D721Med (cell line): ENCODE measurements at places on chromosomes 5 and 9.

- DNase-seq: no peak
These were observed 3.0 kb upstream of the MXD3 start for GRCh38 chr5:177314376-177315342.

GRCh38 chr5:14733661-14734060, 69.1 kb downstream of the OTULIN start:
- no peak for DNase-seq

DNA sequence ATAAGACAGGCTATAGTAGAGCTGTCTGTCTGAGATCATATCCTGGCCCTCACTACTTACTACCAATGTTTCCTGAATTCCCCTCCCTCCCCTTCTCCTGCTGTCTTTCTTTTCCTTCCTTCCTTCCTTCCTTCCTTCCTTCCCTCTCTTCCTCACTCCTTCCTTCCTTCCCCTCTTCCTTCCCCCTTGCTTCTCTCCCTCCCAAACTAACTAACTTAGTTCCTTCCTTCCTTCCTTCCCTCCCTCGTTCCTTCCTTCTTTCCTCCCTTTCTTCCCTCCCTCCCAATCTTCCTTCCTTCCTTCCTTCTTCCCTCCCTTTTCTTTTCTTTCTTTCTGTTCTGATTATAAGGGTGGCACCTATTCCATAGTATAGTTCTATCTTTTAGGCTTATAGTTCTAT, 150.0 kb upstream of the GDNF start:
- DNase-seq: no peak

DNA sequence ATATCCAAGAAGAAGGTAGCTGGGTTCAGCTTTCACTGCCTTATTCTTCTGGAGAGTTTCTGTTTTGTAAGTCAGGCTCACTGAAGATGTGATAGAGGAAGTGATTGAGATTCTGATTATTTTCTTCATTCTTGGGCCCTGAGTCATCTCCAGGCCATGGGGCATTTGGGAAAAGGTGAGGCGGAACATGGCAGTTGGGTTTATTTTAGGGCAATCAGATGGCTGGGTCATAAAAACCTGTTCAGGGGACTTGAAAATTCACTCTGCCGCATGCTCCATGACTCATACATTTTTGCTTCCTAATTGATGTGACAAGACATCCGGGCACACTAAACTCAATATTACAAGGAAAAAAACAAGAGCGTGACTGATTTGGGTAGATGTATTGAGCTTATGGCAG, 265.7 kb upstream of the KLF4 start:
- DNase-seq: no peak

GRCh38 chr5:168332042-168332441, 40.6 kb downstream of the WWC1 start:
- DNase-seq: no peak

DNA sequence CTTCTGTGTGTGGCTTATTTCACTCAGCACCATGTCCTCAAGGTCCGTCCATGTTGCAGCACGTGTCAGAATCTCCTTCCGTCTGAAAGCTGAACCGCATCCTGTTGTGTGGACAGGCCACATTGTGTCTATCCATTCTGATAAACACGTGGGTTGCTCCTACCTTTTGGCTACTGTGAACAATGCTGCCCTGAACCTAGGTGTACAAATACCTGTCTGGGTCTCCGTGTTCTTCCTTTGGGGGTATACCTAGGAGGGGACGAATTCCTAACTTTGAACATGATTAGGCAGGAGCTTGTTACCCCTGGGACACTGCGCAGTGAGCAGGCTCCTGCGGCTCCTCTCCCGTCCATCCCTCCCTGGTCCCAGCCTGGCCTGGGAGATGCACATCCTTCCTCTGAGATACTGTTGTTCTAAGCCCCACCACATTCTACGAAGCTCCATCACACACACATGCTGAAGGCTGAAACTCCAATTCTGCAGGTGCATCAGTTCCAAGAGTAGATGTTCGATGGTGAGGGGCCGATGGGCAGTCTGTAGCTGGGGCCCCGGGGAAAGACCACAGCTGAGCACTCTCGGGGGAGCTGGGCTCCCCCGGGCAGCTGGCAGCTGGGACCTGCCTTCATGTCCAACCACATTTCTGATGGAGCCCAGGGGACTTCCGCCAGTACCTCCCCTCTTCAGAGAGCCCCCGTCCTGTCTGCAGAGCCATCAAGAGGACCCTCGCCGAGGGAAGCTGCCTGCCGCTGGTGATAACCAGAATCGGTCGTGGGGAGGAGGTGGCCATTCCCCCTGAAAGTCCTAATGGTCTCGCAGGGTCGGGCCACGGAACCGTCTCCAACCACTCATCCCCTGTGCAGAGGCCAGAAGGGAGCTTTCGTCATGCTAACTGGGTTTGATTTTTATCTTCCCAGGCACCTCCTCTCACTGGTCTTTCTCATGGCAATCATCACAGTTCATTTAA, 120.9 kb downstream of the COL23A1 start:
- DNase-seq: no peak

GRCh38 chr5:36242534-36243485, 1.1 kb upstream of the NADK2 start:
- DNase-seq: no peak

DNA sequence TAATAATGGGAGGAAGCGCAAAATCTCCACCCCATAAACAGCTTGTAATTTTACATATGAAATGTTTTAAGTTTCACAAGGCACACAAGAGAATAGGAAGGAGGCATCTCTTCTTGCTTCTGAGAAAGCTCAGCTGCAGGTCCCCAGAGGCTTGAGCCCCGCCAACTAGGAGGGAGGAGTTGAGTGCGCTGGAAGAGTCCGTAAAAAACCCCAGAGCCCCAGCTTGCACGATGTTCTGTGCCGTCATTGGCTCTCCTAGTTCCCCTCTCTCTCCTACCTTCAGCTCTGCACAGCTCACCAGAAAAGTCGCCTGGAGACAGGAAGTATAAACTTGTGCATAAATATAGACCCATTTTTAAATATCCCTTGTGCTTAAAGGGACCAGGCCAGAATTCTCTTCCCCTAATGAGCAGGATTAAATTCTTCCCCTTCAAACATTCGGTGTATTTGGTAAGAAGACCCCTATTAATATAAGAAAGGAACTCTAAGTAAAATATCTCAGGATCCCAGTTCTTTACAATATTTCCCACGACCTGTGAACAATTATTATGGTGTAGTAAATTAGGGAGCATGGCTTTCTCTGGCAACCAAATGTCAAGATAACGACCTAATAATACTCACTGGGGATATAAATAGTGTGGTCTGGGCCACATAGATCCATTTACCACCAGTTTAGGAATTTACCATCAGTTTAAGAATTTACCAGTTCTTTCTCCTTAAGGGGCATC, 13.7 kb downstream of the GLRX start:
- DNase-seq: no peak

DNA sequence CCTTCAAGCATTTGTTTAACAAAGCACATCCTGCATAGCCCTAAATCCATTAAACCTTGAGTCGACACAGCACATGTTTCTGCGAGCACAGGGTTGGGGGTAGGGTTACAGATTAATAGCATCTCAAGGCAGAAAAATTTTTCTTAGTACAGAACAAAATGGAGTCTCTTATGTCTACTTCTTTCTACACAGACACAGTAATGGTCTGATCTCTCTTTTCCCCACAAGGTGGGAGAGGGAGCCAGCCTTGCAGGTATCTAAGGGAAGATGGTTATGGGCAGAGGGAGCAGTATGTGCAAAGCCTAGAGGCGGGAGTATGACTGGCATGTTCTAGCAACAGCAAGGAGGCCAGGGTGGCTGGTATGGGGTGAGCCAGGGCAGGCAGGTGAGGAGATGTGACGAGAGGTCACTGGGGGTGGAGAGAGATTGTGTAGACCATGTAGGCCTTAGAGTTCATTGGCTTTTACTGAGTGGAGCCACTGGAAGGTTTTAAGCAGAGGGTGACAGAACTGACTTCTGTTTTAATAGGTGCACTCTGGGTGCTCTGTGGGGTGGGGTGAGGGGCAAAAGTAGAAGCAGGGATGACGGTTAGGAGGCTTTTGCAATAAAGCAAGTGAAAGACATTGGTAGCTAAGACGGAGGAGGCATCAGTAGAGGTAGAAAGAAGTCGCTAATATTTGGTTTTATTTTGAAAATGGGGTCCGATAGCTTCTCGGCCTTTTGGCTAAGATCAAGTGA, 5.1 kb upstream of the RPS14 start:
- DNase-seq: no peak

GRCh38 chr9:15357050-15357653, 50.1 kb upstream of the TTC39B start:
- DNase-seq: no peak

GRCh38 chr5:36205329-36205728, 36.4 kb downstream of the NADK2 start:
- no peak for DNase-seq

DNA sequence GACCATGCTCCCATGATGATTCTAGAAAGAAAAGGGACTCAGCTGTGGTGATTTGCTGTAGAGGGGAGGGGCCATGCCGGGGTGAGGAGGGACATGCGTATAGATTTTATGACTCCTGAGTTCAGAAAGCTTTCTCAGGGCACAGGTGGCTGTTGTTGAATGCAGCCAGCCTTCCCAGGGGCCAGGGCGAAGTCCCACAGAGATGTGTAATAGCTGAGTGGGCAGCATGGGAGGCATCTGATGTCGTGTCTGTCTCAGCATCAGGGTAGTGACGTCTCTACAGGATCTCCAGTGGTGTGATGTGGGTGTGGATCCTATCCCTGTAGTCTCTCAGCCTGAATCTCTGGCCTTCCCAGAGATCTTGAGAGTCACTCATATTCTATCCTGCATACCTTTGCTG, 7.8 kb upstream of the BOD1 start:
- no peak for DNase-seq

- DNase-seq: no peak
These were observed 6.8 kb downstream of the LSM11 start for GRCh38 chr5:157750320-157750719.

GRCh38 chr9:89815061-89815902, 210.5 kb downstream of the GADD45G start:
- DNase-seq: no peak

GRCh38 chr9:97880336-97880735, 27.3 kb downstream of the FOXE1 start:
- no peak for DNase-seq

DNA sequence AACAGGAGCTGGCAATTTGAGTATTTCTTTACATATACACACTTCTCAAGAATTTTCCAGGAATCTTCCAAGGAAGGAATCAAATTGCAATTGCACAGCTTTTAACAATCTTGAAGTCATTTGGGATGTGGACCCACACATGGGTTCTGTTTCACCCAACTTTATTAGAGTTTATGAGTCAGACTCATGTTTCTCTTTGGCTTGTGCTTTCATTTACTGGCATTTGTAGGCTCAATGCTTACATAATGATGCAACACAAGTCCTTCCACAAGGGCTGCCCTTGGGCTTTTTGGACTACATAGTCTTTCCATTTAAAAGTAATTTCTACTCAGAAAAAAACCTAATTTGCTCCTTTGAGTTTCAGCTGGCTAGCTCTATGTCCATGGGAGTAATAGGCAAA, 4.6 kb upstream of the CDC37L1 start:
- DNase-seq: no peak

GRCh38 chr5:64792469-64792868, 23.7 kb downstream of the CWC27 start:
- DNase-seq: no peak

DNA sequence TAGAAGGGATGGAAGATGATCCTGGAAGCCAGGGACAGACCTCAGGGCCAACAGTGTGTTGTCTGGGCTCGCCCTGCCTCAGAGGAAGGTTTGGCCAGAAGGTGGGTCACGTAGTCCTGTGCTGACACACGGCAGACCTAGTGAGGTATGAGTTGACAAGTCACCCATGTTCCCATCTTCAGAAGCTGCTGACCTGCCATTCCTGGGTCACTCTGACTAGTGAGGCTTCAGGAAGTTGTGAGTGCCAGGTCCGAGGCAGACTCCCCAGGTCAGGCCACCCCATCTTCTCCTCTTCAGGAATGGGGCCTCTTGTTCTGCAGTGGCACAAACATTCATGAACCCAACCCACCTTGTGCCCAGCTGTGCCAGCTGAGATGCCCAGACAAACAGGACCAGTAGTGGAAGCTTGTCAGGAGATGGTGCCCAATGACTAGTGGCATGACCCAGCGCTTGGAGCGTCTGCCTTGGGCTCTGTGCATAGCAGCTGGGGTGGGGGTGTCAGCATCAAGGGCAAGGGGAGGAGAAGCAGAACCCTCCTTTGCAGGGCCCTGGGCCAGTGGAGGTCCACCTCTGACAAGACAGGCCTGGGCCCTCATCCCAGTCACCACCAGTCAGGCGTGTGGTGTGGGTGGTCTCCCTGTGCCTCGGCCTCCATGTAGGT, 16.8 kb upstream of the ANGPTL2 start:
- DNase-seq: no peak

DNA sequence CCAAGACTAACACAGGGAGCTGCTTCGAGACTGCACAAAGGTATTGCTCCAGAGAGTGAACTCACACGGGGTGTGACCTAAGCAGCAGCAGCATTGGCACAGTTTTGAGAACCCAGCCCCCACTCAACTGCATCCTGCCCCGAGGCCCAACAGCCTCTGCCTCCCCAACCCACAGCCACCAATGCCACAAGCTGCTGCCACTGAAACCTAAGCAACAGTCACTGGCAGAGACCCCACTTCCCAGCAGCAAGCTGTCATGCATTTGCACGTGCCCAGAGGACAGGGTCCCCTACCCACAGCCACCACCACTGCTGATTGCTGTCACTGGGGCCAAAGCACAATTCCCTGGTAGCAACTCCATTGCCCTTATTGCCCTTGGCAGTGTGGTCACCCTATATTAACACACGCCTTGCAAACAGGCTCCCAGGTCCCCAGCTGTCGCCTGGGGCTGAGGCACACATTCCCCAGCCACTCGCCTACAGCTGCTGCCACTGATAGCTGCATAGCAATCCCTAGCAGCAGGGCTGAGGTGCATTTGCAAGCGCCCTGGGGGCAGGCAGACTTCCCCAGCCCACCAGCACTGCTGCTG, 141.0 kb downstream of the AGTPBP1 start:
- no peak for DNase-seq

DNA sequence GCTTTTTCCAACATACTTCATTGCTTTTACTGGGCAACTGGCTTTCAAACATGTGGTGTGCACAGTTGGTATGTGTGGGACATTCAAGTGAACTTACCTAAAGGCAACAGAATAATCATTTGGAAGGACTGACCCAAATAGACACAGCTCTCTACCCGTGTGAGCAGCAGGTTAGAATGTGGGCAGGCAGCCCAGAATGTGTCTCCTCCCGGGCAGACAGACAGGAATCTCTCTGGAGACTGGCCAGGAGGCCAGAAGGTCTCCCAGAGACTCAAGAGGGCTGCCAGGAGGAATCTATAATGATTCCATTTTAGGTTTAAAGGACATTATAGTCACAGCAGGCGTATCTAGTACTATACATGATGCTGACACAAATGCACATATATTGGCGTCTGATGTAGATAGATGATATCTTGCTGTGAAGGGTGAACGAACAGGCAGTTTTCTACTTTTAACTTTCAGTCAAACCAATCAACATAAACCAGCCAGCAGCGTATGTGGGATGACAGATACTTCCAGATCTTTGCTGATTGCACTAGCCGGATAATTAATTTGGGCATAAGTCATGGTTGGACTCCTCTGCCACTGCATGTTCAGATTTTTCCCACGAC, 297.4 kb upstream of the ZNF608 start:
- no peak for DNase-seq

- no peak for DNase-seq
These were observed 1.5 kb upstream of the ZFR start for GRCh38 chr5:32445831-32446614.

GRCh38 chr9:4904322-4905134, 80.5 kb upstream of the JAK2 start:
- no peak for DNase-seq
